ENCODE measurements at places on chromosomes 7 and 10. TPM values are rescaled to one million over a fixed set of nuclear protein-coding genes. Genes with fewer than 3 reads are reported as not detected.
A peak's percentile ranks its signal among the peaks of the same experiment; 100 is the strongest.

CYP26C1 gene
- polyA plus RNA-seq = 0.09 TPM

CCL24 gene
- polyA plus RNA-seq = not detected

A1CF gene
- 5.3 TPM for polyA plus RNA-seq

LBX1 gene
- polyA plus RNA-seq = 0.07 TPM

TBX20 gene
- not detected for polyA plus RNA-seq

SLIT1 gene
- polyA plus RNA-seq = 7.9 TPM

- DNase-seq = no peak
These were observed 72.5 kb upstream of the GSDME start for GRCh38 chr7:24829787-24830186.

DNA sequence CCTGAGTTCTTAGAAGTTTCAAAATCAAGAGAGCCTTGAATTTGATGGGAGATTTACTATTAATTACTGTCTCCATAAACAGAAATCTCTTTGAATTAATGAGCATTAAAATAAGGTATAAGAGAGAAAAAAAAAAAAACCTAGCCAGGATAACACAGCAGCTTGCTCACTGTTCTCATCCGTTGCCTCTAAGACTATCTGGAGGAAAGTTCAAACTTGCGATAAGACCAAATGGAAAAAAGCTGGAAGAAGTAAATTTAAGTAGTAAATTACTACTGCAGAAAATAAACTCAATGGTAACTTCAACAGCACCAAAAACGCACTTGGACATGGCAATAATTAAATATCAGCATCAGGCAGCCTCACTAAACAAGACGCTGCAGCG is 36.7 kb downstream of the GNA12 start:
- DNase-seq = no peak

DNA sequence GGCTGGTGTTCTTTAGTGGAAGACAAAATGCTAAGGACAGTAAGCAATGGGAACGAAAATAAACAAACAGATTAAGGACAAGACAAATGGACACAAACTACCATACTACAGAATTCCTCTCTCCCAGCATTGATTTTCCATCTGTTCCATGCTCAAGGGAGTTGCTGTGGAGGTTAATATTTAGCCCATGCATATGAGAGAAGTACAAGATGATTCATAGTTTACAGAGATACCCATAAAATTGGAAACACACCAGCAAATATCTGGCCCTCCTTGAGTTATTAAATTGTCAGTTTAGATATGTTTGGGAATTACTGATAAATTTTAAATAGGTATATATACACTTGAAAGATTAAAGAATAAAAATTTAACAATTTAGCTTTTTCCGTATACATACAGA is 69.8 kb downstream of the GLI3 start:
- no peak for DNase-seq

GRCh38 chr10:114708717-114709335 is 50.8 kb upstream of the ABLIM1 start:
- DNase-seq = no peak

- DNase-seq = no peak
These were observed 424.4 kb downstream of the GLRX3 start for GRCh38 chr10:130560573-130560972.

DNA sequence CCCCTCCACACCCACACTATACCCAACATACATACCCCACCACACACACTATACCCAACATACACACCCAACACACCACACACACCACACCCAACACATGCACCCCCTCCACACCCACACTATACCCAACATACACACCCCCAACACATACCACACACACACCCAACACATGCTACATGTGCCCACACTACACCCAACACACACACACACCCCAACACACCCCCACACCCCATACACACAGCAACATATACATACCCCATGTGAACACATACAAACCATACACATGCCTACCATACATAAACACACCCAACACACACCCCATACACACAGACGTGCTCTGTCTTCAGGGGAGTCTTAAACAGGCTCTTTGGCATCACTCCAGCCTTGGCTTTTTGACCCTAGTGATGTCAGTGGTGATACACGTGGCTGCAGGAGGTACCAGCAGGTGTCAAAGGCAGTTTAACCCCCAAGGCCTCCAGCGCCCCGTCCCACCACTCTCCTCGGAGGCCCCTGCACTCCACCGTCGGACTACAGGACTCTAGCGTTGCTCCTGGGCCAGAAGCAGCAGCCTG is 73.4 kb downstream of the HIPK2 start:
- no peak for DNase-seq

DNA sequence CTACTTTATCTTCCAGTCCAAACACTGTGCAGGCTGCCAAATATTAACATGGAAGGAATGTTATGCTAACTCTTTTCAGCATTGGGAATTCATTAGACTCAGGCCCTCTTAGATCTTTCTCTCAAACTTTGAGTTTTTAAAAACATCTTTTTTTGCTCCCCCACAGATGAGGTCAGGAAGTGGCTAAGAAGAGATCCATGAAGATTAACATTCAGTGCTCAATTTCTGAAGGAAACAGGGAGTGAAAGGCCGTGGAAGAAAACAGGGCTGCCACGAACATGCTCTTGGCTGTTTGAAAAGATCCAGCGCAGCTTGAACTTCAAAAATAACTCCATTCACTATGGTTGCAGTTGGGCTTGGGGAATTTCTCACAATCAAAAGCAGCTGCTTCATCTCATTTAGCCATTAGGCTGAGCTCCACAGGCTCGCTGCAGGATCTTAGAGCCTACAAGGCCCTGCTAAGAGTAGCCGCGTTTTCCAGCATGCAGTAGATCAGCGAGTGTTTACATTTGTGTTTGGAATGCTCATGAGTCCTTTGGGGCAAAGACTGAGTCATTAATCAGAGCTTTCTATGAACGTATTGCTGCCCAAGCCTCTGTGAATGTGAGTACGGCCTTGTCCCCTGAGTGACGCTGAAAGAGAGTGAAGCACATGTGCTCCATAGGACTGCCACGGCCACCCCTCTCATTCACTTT is 41.2 kb upstream of the TNS3 start:
- peak; percentile 94 for DNase-seq

GRCh38 chr10:13834581-13835286 is 248.0 kb downstream of the PRPF18 start:
- no peak for DNase-seq

- no peak for DNase-seq
These were observed 13.8 kb downstream of the SUFU start for GRCh38 chr10:102517553-102517952.

DNA sequence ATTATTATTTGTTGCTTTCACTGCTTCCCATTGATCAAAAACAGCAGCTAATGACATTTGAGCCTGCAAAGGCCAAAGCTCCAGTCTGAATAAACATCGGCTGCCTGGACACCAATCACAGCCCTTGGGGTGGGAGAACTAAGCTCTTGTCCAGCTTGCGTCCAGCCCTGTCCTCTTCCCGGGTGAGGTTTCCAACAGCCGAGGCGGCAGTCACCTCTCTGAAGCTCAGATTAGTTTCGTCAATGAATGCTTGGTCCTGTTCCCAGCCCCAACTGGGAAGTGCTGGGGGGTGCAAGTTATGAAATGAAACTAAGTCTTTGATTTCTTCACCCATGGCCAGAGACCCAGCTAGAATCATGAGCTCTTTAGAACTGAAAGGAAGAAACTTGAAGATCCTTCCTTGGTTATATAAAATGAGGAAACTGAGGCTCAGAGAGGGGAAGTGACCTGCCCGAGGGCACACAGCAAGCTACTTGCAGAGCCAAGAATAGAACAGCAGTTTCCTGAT is 114.0 kb upstream of the TCF7L2 start:
- no peak for DNase-seq

GRCh38 chr7:127760436-127761031 is 108.5 kb downstream of the SND1 start:
- no peak for DNase-seq

GRCh38 chr10:122464250-122464510 is 2.8 kb downstream of the HTRA1 start:
- DNase-seq = no peak

GRCh38 chr7:98163704-98164494 is 47.3 kb upstream of the BHLHA15 start:
- no peak for DNase-seq

- DNase-seq = no peak
These were observed 391.7 kb upstream of the ADARB2 start for GRCh38 chr10:2128991-2129390.

DNA sequence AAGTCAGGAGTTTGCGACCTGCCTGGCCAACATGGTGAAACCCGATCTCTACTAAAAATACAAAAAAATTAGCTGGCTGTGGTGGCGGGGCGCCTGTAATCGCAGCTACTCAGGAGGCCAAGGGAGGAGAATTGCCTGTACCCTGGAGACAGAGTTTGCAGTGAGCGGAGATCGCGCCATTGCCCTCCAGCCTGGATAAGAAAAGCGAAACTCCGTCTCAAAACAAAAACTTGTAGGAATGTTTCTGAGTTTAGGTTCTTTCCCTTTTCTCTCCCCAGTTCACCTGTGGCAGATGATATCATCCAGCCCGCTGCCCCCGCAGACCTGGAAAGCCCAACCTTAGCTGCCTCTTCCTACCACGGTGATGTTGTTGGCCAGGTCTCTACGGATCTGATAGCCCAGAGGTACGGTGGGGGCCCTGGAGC is 138.8 kb upstream of the BTBD16 start:
- DNase-seq = no peak

GRCh38 chr7:25031432-25031831 is 51.5 kb upstream of the OSBPL3 start:
- no peak for DNase-seq

All from renal pelvis (tissue), 12 donors.